ENCODE measurements at places on chromosomes 5 and 9.

- no peak for DNase-seq
These were observed 406.3 kb downstream of the SPOCK1 start for GRCh38 chr5:137092831-137093230.

DNA sequence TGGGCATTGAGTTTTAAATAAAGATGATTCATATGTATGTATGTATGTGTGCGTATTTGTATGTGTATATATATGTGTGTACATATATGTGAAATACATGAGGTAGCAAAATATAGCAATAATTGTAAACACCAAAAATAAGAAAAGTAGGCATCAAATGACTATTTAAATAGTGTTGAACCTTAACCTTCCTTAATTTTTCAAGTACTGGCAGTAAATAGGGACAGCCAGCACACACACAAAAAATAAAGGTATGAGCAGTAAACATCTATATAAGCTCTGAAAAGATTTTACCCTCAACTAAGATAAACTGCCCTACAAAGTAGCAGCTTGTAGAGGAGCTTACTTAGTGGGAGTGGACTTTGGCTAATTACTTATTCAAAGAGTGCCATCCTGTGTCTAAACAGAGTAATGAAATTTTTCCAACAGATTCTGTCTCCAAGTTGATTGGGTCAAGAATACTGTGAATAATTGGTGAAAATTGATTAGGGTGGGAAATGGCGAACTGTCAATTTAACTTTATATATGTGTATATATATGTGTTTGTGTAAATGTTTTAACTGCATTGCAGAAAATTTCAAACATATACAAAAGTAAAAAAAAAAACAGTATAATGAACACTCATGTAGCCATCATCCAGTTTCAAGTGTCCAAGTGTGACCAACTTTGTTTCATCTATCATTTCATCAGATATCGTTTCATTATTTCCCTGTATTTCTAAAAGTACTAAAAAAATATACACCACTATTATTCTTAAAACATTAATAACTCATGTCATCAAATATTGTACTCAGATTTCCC, 2.0 kb upstream of the ADAMTS6 start:
- peak; percentile 30 for DNase-seq

DNA sequence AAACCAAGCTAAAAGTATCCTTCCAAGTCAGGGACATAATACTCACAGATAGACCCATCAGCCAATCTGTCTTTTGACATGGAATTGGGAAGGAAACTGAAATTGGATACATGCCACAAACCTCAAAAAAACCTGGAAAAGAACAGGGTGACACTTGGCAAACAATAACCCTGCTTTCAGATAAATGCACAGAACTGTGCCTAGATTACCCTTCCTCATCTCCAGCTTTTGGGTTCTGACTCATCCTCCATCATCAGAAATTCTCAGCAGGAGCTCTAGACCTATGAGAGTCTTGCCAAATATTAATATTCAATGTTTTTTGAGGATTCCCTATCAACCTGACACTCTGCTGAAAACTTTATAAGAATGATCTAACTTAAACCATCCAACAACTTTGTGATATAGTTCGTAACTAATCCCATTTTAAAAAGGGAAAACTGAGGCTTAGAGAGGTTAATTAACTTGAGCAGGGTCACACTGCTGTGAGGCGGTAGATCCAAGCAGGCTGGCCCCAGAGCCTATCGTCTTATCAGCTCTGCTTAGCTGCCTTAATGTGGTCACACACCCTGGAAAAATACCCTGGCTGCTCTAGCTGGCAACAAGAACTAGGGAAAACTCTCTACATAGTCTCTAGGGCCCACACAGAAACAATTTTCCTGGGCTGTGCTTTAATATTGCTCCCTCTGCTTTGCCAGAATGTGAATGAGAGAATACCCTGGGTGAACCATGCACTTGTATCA, 157.0 kb upstream of the TRPC7 start:
- no peak for DNase-seq

- DNase-seq: no peak
These were observed 251.2 kb downstream of the NFIB start for GRCh38 chr9:14062586-14063221.

GRCh38 chr5:38009749-38010358, 170.0 kb upstream of the GDNF start:
- DNase-seq: no peak

Data from urothelium cell line (cell line).